ENCODE measurements at places on chromosomes 5 and 9.

- DNase-seq, result no peak
Observed at GRCh38 chr5:65774346-65774745, 52.3 kb downstream of the NLN start.

DNA sequence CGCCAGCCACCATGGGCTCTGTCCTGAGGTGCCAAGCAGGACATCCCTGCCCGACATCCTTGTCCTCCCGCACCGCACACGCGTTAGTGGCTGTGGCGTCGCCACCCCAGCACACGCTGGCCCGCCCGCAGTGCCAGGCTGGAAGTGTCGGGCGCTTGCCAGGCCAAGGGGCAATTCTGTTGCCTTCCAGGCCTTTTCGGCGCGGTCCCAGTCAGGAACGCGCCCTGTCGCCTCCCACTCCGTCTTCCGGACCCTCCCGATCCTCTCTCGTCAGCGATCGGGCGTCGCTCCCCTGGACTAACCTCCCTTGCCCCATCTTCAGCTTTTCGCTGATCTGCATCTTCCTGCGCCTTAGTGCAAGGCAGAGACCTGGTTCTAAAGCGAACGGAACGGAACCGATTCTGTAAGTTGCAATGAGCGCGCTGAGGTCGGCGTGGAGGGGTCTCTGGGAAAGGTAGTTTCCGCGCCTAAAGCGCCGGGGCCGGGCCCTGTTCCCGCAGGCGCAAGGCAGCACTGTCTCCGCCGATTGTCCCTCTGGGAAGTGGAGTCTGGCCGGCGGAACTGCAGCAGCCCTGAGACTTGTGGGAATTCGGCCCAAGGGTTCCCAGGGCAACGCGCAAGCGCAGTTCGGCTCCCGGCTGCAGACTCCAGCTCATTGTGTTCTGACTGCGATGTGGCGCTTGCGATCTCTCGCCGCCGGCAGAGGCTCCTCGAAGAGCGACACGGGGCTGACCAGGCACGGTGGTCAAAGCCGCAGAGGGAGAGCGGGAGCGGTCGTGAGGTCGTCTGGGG is at the start of gene ZNF454:
TSS of gene ZNF454 (plus strand) at position 630 of the 792 bp plus-strand sequence. CDS start 1,594 bp downstream, outside the sequence.
- no peak for DNase-seq

GRCh38 chr9:94210616-94211603 is 48.2 kb upstream of the ZNF169 start:
- DNase-seq, result no peak

DNA sequence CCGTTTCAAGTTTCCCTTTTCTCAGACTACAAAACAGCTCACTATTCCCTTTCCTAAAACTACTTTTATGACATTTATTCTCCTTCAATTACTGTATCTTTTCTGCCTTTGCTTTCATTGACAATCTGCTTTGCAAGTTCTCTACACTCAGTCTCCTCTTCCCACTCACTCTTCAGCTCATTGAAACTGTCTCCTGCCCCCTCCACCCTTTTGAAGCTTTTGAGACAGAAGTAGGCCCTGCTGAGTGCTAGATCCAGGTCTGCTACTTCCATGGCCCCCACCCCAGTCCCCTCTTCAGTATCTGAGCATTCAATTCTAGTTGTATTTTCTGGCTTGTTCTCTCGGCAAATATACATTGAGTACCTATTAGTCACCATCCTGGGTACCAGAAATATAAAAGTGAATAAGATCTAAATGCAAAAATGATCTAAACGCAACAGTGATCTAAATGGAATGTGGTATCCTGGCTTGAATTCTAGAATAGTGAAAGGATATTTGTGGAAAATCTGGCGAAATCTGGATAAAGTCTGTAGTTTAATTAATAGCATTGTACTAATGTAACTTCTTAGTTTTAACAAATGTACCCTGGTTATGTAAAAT is 58.4 kb downstream of the OR2K2 start:
- no peak for DNase-seq

DNA sequence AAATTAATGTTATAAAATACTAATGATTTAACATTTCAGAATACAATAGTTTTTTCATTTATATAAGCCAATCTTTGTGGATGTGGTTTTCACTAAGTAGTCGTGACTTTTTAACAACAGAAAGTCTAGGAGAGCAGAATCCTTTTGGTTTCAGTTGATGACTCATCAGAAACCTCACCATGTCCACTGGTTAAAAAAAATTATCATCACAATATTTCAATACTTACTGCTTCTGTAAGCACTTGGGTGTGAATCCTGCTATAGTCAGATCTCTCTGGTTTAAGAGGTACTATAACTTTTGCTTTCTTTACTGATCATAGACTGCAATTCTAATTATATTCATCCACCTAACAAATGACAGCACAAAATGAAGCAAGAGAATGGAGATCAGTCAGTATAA is 77.2 kb downstream of the MRPS30 start:
- DNase-seq, result peak; percentile 19

GRCh38 chr9:5453673-5454072 is 3.3 kb downstream of the CD274 start:
- peak; percentile 89 for DNase-seq

DNA sequence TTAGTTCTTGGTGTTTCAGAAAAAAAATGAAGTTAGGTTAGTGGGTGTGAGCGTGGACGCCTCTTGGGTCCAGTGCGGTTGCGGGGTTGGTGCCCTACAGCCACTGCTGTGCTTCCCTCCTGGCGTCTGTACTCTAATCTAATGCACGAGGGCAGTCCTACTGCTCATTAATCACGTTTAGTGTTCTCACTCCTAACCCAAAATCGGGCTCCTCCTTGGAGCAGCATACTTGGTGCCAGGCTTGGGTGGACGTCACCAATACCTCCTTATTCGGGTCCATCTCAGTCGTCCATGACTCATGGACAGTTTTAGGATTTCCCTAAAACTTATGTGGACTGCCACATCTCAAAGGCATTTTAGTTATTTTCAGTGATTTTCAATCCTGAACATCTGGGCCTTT is 41.6 kb downstream of the TRIO start:
- DNase-seq, result no peak

- no peak for DNase-seq
Observed at GRCh38 chr9:115781070-115781736, 372.4 kb upstream of the PAPPA start.

GRCh38 chr5:23026252-23027170 is 173.4 kb upstream of the CDH12 start:
- no peak for DNase-seq

DNA sequence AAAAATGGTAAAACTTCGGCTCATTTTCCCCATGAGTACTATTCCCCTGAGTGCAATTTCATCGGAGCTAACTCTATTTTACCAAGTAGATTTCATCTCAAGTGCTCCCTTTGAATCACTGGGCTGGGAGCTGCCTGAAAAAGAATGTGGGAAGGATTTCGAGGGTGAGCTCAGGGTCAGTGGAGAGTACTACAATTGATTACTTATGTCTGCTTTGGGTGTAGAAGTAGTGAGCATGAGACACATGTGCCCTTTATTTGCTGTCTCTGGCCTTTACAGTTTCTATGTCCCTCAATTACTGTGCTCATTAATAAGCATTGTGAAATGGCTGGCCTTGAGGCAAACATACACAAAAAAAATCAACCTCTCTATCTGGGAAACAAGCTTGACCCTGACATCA is 172.7 kb upstream of the RFX3 start:
- DNase-seq, result no peak
